ENCODE measurements at places on chromosomes 12 and 14.

- no peak for DNase-seq
These were observed 398 bp upstream of the MSRB3 start for GRCh38 chr12:65277994-65278575.

GRCh38 chr14:100033347-100034075 is 31.7 kb upstream of the EVL start:
- no peak for DNase-seq

DNA sequence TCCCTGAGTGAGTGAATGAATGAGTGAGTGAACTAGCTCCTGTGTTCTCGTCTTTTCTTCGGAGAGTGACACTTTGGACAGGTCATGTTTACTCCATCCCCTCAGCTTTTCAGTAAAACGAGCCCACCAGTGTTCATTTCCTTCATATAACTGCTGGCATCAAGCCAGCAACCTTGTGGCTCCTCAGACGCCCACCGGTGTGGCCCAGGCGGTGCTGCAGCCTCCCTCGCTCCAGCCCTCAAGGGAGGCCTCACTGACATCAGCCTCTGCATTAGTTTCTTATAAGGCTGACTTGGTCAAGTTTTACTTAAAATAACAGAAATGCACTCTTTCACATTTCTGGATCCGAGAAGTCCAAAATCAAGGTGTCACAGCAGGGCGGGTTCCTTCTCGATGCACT is 188.0 kb downstream of the ZFP36L1 start:
- no peak for DNase-seq

DNA sequence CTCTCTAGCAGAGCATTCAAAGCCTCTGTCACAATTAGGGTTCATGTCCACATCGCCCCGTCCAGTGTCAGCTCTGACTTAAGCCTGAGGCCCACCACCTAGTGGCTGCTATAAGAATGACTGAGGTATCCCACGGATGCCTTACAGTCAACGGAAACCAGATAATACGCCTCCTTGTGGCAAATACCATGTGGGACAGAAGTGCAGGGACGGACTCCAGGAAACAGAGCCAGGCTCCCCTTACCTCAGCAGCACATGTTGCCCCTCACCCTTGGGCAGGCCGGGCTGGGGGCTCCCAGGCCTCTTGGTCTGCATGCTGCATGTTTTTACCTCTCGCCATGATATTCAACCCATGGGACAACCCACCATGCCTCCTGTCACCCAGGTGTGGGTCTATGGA is 86.3 kb downstream of the VWF start:
- peak; percentile 78 for DNase-seq

- DNase-seq = no peak
These were observed 193.8 kb downstream of the SYT1 start for GRCh38 chr12:79058342-79058741.

DNA sequence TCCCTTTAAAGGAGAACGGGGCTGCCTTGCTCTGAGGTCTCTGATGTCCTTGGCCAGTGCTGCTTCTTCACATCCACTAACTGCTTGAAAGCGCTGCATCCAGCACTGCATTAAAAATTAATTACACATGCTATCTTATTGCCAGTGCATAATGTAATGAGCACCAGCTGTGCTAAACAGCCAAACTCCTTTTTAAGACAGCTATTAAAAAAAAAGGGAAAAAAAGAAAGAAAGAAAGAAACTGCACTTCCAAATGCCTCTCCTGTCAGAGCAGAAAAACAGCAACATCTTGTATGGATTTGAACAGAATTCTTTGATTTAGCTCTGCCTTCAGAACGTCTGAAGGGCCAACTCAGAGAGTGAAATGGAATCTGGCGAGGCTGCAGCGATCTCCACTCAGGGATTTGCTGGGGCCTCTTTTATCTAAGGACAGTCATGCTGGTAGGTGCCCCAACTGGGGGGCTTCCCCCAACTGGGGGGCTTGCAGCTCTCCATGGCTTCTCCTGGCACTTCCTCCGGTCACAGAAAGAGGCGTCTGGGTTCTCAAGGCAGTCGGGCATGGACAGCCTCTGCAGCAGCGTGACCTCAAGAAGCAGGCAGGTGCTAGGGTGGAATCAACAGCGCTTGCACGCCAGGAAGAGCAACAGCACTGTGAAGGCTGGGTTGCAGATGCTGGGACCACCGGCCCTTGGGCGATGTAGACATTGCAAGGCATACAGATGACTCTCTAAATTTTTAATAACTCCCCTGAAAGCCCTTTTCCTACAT is 46.4 kb downstream of the BCL11B start:
- DNase-seq = no peak

- no peak for DNase-seq
These were observed 359.0 kb downstream of the NAV3 start for GRCh38 chr12:78189656-78190055.

DNA sequence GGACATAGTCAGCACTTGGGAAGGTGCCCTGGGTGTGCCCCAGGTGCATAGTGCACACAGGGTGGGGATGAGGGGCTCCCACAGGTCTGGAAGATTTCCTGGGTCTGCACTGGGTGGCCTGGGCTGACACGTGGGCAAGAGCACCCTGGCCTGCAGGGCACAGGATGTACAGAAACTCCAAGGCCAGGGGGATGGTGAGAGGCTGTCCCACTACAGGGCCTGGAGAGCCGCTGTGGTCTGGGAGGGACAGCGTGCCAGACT is 35.8 kb upstream of the PPP1R13B start:
- no peak for DNase-seq

DNA sequence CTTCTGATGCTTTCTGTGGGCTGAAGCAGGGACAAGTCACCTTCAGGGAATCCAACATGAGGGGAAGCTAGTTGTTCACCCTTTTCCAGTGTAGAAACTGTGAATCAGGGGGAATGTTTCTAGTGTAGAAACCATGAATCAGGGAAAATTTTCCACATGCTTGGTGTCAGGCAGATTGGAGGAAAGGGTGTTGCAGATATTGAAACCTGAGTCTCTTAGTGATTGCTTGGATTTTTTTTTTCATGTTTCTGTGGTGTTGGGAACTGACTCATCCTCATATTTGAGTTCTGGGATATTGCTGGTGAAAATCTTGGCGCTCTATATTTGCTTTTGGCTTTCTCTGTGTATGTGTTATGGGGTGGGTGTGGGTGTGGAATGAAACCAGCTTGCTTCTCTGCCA is 144.5 kb upstream of the FBXO33 start:
- no peak for DNase-seq

GRCh38 chr14:92797935-92798653 is 4.0 kb downstream of the GOLGA5 start:
- DNase-seq = no peak

DNA sequence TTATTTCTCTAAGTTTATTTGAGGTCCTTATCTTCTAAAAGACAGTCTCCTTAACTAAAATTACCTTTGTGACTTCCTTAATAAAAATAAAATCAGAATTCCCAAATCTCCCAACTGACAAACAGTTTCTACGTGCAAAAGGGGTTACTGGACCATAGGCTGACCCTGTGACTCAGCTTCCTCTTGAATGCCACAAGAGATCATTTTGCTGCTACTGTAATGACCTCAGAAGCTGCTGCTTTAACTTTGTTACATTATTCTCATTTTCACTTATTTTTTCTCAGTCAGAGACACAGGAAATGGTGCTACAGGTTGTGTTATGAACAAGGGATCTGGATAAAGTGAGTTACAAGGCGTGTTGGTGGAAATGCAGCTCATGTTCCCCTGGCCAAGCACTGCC is 132.2 kb upstream of the TMTC2 start:
- DNase-seq = peak; percentile 13

DNA sequence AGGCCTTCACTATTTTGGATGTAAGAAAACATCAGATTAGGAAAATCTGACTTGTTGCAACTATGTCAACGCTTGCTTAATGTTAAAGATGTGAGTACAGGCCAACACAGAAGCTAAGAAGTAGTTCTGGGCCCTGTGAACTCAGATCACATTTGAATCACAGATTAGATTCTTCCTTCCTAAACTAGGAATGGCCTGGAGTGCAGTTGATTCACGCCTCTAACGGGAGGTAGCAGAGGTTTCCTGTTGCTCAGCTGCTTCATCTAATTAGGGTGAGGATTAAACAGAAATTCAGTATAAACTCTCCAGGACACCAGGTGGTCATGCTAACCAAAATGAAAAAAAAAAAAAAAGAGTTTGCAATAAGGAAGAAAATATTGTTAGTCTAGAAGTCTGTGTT is 314.3 kb downstream of the TRHDE start:
- DNase-seq = no peak

- no peak for DNase-seq
These were observed 30.9 kb downstream of the CCDC92 start for GRCh38 chr12:123941624-123942237.

DNA sequence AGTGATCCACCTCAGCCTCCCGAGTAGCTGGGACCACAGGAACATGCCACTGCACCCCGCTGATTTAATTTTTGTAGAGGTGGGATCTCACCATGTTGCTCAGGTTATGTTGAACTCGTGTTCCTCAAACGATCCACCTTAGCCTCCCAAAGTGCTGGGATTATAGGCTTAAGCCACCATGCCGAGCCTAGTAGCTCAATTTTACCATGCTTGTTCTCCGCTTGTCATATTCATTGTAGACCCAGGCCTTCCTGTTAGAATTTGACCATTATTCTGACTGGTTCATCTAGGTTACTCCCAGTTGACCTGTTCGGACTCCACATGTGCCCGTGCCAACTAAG is 24.7 kb downstream of the TMBIM6 start:
- DNase-seq = no peak

DNA sequence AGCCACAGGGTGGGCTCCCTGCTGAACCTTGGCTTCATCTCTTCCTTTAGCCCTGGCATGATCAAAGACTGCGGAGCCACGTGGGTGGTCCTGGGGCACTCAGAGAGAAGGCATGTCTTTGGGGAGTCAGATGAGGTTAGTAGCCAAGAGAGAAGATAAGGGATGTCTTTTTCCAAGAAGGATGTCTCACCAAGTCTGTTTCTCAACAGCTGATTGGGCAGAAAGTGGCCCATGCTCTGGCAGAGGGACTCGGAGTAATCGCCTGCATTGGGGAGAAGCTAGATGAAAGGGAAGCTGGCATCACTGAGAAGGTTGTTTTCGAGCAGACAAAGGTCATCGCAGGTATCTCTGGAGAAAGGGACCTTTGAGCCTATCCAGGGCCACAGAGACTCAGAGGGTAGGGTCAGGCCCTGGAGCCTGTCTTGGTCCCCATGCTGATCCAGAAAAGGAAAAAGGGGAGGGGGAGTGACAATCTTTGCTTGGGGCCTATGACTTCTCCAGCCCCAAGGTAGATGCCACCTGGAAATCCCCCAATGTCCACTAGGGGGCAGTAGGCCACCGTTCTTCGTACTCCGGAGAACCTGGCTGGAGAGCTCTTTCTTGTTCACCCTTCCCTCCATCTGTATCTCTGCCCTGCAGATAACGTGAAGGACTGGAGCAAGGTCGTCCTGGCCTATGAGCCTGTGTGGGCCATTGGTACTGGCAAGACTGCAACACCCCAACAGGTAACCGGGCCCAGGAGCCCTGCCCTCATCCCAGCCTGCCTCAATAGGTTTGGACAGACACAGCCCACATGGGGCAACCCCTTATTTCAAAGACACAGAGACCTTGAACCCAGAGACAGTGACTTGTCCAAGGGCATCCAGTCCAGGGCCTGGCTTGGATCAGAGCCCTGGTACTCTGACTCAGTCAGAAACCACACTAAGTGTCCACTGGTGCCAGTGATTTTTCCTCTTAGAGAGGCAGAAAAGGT is 2.0 kb downstream of the TPI1 start:
- peak; percentile 82 for DNase-seq

- no peak for DNase-seq
These were observed 103.6 kb upstream of the FLRT2 start for GRCh38 chr14:85426068-85426935.

GRCh38 chr12:47705229-47705565 is 633 bp downstream of the RPAP3 start:
- no peak for DNase-seq

GRCh38 chr14:104112113-104112505 is 26.3 kb upstream of the KIF26A start:
- no peak for DNase-seq

GRCh38 chr14:99148131-99148530 is 123.9 kb downstream of the BCL11B start:
- no peak for DNase-seq

DNA sequence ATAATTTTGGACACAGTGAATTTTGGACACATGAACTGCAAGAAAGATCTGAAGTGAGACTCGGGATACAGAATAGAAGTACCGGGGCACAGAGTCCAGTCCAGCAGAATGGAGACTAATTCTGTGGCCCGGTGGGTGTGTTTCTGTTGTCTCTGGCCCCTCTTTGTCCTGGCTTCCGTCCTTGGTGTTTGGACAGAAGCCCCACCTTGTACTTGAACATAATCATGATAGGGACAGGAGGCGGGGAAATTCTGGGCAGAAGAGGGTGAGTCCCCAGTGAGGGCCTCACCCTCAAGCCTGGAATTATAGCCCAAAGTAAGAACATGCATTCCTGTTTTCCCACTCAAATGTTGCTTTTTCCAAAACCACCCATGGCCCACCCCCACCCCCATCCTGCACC is 39.9 kb downstream of the TNFAIP2 start:
- no peak for DNase-seq

GRCh38 chr14:57918791-57919190 is 52.9 kb upstream of the SLC35F4 start:
- DNase-seq = no peak

GRCh38 chr14:76307786-76308780 is 67.9 kb upstream of the ESRRB start:
- DNase-seq = no peak

GRCh38 chr14:51445001-51445390 is 204.9 kb downstream of the TMX1 start:
- DNase-seq = no peak

- DNase-seq = no peak
These were observed 13.6 kb upstream of the MLXIP start for GRCh38 chr12:122064780-122065588.

DNA sequence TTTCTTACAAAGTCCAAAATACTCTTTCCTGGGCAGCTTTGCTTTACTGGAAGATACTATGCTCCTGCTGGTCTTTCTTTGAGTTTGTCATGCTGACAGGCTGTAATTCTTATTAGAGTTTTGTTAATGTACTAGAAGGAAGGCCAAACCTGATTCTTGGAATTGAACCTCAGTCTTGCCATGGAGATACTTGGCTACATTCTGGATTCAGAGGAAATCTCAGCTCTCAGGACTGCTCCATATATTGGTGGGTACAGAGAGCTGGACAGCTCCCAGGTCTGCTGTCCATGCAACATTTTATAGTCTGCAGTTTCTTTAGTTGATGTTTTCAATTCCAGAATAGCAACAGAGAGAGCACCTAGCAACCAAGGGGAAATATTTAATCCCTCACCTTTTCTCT is 363.1 kb upstream of the STXBP6 start:
- DNase-seq = no peak

DNA sequence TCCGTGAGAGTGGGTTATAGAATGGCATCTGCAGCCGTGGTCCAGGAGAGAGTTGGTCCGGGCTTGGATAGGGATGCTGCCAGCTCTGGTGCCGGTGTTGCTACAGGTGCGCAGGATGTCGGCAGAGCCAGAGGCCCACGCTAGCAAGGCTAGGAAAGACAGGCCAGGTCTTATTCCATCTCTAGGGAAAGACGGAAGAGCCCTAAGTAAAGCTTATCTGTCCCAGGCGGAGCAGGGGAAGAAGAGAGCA is 485 bp upstream of the PSME1 start:
- no peak for DNase-seq
